ENCODE measurements at places on chromosomes 11 and 22. TPM values are rescaled to one million over a fixed set of nuclear protein-coding genes. Genes with fewer than 3 reads are reported as not detected.

USH1C gene
- total RNA-seq, result 35.4 TPM

GRCh38 chr11:32919338-32919737 is 26.7 kb downstream of the QSER1 start:
- DNase-seq, result no peak

GRCh38 chr11:119936426-119936825 is 201.5 kb downstream of the TRIM29 start:
- DNase-seq, result no peak

GRCh38 chr11:127049486-127049885 is 48.9 kb upstream of the KIRREL3 start:
- no peak for DNase-seq

DNA sequence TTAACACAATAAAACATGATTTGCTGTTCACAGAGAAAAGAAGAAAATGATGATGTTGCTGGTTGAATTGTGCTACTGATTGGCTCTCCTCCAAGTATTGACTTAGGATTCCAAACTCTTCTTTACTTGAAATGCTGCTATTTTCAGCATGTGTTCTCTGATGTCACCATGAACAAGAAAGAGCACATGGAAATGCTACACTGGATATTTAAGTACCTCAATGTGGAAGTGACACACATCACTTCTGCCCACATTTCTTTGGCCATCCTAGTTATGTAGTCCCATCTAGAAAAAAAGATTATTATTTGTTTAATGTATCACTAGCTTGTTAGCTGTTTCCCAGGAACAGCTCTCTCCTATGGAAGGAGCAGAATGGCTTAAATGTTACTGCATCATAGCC is 27.2 kb downstream of the OR52B2 start:
- no peak for DNase-seq

DNA sequence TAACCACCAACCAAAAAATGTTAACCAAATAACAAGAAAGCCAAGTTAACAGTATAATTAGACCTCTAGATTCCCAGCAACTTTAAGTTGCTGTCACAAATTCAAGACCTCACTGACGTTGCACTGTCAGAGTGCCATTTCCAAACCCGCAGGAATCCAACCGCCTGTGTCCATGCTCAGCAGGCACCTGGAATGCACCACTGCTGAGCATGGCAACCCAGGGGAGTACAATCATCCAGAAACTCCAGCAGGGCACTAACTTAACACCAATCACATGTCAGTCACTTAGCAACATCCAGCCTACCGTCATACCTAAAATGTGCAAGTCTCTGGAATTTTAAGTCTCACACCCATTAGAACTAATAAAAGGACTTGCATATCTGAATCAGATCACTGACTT is 48.8 kb downstream of the SMCO4 start:
- DNase-seq, result no peak
